Stimulated activated CD8-positive, alpha-beta memory T cell treated with anti-CD3 and anti-CD28 coated beads, Interleukin-7, amount 100 ng/mL, for 1 hour (primary cell): ENCODE measurements at places on chromosomes 5 and 9.

DNA sequence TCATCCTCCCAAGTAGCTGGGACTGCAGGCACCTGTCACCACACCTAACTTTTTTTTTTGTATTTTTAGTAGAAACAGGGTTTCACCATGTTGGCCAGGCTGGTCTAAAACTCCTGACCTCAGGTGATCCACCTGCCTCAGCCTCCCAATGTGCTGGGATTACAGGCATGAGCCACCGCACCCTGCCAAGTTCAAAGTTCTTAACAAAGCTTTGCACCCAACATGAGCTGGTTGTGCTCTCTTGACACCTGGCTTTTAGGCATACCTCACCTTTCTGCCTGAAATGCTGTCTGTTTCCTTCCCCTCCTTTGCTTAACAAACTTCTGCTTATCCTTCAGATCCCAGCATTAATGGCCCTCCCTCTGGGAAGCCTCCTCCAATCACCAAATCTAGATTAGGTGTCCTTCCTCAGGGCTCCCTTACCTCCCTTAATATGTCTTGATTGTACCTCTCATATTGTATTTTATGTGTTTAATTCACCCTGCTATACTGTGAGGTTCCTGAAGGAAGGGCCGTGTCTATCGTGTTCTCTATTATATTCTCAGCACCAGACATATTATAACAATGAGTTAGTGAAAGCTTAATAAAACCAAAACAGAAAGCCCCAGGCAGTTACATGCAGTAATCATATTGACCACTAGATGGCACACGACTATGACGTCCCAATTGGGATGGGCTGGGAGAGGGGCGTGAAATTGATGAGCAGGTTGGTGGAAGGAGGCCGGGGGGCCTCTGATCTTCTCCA is 62.9 kb upstream of the PPARGC1B start:
- DNase-seq, result no peak

DNA sequence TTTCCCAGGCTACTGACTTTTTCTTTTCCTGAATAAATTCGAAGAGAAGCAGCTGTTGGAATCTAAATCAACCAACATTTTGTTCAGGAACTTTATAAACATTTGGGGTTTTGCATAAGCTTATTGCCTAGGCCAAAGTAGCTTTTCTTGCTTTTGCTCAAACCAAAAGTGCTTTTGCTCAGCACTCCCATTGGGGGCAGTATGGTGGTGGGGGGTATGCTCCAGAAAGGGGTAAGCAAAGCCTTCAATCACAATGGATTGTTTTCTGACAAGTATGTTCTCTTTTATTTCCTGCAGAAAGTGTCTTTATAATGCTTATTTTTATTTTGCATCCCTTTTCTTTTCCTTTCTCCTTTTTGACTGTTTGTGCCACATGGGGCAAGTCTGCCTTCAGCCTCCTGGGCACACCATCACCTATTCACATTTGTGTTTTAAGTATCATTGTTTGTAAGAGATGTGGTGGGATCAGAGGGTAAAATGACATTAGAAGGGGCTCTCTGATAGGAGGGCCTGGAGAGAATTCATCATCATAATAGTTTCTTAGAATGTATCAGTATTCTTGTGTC is 86.0 kb downstream of the PRDM6 start:
- DNase-seq, result no peak

DNA sequence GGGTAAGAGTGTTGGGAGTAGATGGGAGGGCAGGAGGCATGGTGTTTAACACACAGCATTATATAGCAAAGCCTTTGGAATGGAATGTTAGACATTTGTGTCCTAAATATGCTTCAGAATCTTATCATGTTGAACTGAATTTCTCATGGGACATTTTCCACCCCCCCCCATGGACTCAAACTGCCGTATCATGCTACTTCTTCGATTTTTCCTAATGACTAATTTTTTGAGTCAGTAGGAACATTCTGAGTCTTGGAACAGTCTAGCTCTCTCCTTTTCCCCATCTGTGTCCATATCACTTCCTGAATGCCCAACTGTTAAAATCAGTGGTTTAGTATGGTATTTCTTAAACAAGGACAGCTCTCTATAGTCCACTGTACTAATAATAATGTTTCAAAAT is 380.6 kb downstream of the TLE4 start:
- no peak for DNase-seq

DNA sequence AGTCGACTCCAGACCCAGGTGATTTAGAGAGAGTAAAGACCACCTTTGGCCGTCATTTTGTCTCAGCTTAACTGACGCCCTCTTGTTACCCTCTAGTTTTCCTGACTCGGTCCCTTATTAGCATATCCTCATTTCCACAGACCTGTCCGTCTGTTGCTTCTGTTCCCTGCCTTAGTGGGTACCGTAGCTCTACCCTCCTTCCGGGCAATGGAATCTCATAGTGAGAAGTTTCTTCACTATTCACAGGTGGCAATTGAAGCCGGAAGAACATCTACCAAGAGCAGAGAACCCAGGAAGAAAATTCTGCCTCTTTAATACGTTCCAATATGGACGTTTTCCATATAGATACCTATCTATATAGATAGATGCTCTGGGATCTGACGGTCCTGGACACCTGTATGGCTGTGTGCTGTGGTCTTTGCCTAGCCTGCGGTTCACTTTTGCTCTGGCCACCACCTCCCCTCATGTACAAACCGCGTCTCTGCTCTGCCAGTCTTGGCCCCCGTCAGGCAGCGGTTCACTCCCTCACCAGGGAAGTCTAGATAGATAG is 652 bp upstream of the TMEM161B start:
- DNase-seq, result no peak

DNA sequence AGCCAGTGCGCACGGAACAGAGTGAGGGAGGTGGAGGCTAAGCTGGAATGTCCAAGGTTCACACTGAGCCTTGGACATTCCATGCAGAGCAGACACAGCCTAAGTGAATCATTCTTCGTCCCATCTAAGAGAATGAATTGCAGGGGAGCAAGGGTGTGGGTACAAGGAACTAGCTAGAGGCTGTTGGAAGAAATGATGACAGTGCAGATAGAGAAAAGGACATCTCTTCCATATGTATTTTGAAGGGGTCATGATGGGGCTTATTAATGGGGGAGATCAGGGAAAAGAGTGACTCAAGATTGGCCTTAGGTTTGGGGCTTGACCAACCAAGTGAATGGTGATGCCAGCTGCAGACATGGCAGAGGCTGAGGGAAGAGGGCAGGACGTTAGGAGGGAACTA is 59.2 kb downstream of the MTX3 start:
- no peak for DNase-seq
